ENCODE measurements at places on chromosomes 2 and 18. TPM values are rescaled to one million over a fixed set of nuclear protein-coding genes. Genes with fewer than 3 reads are reported as not detected.

GRCh38 chr2:42942214-42942989 lies 150.0 kb upstream of the HAAO start:
- no peak for DNase-seq

GRCh38 chr2:241541564-241542277 lies 16.8 kb upstream of the BOK start:
- no peak for DNase-seq

- DNase-seq = no peak
Measured at GRCh38 chr2:25311865-25312575, 29.7 kb downstream of the DNMT3A start.

DNA sequence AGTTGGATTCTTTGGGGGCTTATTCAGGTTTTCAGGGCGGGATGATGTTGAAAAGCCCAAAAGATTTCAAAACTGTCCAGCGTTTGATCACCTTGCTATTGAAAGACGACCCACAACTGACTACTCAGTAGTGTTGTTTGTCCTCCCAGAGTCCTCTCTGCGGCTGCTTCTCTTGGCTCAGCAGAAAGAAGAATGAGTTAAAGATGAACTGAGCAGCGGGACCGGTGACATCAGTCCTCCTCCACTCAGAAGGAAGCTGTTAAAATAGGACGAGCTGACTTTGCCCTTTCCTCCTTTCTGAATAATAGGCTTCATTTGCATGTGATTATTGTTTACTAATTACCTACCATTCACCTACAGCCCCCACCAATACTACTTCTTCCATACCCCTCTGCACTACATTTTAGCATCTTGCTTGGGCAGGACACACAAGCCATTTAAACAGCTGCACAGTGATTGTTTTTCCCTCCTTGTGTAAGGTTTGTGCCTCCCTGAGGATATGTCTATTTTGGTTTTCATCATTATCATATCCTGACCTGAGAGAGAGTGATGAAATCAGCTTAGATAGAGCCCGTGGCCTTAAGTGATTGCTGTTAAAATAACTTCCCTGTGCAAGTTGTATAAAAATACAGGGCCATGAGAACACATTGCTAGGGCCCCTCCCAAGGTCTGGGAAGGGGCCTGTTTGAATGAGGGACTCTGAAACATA lies 261.8 kb downstream of the FHOD3 start:
- no peak for DNase-seq

- no peak for DNase-seq
Measured at GRCh38 chr18:70151614-70152013, 53.9 kb downstream of the RTTN start.

DNA sequence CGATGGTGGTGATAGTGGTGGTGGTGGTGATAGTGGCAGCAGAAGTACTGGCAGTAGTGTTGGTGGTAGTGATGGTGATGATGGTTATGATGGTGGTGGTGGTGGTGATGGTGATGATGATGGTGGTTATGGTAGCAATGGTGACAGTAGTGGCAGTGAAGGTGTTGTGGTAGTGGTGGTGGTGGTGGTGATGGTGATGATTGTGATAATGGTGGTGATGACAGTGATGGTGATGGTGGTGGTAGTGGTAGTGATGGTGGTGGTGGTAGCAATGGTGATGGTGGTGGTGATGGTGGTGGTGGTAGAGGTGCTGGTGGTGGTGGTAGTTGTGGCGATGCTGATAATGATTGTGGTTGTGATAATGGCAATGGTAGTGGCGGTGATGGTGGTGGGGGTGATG lies 126.5 kb downstream of the AFF3 start:
- DNase-seq = no peak

IL1R2 gene
- 8.2 TPM for total RNA-seq
